ENCODE measurements at places on chromosomes 2 and 18. TPM values are rescaled to one million over a fixed set of nuclear protein-coding genes. Genes with fewer than 3 reads are reported as not detected.

DNA sequence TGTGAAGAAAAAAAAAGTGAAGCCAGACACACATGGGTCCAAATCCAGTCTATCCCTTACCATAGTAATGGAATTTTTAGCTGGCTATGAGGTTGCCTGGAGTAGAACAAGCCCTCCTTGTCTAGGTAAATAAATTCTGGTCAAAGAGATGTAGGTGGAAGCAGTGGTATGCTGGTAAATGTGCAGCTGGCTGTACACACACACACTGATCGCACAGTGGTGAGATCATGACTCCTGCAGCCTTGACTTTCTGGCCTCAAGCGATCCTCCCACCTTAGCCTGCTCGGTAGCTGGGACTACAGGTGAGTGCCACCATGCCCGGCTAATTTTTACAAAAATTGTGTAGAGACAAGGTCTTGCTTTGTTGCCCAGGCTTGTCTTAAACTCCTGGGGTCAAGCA, 90.5 kb upstream of the FBXO11 start:
- H3K27ac ChIP-seq = no peak overlapping the region
- no peaks in the 10 kb centered on the region for H3K36me3 ChIP-seq
- H3K4me1 ChIP-seq = no peaks in the 10 kb centered on the region
- DNase-seq = no peak

- H3K36me3 ChIP-seq = no peaks in the 10 kb centered on the region
- no peak overlapping the region for H3K27ac ChIP-seq
- H3K27me3 ChIP-seq = no peaks in the 10 kb centered on the region
- DNase-seq = no peak
- no peak overlapping the region for H3K4me3 ChIP-seq
Measured at GRCh38 chr2:101356521-101356920, 30.8 kb downstream of the CREG2 start.

DNA sequence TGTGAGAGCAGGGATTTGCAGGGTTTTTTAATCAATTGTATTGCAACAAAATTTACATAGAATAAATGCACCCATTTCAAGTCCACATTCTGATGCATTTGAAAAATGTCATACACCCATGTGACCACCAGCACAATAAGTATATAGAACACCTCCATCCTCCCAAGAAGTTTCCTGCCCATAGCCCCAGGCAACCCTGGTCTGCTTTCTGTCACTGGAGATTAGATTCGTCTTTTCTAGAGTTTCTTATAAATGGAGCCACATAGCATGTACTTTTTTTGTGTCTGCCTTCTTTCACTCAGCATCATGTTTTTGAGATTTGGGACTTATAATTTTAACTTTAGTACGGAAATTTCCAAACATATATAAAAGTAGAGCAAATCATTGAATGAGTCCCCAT, 127.2 kb upstream of the EPAS1 start:
- no peak for DNase-seq
- H3K36me3 ChIP-seq = no peaks in the 10 kb centered on the region
- no peak overlapping the region for H3K27ac ChIP-seq
- no peak overlapping the region for H3K4me3 ChIP-seq
- no peaks in the 10 kb centered on the region for H3K27me3 ChIP-seq

RGPD4 gene
- not detected for total RNA-seq

- H3K4me3 ChIP-seq = no peak overlapping the region
- H3K27ac ChIP-seq = no peak overlapping the region
- peaks cover 4% of the 10 kb centered on the region for H3K4me1 ChIP-seq
- DNase-seq = no peak
Measured at GRCh38 chr18:57635003-57635822, 13.6 kb upstream of the NARS1 start.

DNA sequence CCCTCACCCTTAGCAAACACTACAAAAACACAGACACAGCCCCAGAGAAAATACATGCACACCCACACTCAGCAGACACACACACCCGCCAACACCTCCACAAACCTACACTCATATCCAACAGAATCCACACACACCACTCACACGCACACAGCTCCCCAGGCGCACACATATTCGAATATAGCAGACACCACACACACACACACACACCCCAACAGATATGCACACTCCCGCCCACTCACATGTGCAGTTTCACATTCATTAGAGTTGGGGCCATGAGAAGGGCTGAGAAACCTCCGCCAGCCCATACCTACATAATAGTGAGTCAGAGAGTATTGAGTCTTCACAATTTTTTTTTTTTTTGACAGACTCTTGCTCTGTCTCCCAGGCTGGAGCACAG, 29.4 kb upstream of the NOTO start:
- no peak for DNase-seq
- no peak overlapping the region for H3K27ac ChIP-seq
- no peaks in the 10 kb centered on the region for H3K4me1 ChIP-seq
- H3K27me3 ChIP-seq = peaks cover 21% of the 10 kb centered on the region
